Stimulated activated CD4-positive, alpha-beta T cell treated with anti-CD3 and anti-CD28 coated beads, Interleukin-4, amount 100 ng/mL, for 24 hours (primary cell): ENCODE measurements at places on chromosomes 16 and 17.

DNA sequence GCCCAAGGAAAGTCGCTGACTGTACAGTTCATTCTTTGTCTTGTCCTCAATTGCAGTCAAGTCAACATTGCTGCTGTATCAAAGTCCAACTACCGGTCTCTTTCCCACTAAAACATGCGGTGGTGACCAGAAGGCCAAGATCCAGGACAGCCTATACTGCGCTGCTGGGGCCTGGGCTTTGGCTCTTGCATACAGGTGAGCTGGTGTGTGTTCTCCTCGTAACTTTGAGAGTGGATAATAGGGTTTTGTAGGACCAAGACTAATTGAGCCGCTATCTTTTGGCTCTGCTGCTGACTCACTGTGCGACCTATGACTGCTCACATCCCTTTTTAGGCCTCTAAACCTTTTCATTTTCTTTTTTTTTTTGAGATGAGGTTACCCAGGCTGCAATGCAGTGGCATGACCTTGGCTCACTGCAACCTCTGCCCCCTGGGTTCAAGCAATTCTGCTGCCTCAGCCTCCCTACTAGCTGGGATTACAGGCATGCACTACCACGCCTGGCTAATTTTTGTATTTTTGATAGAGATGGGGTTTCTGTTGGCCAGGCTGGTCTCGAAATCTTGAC lies 38.7 kb downstream of the PHKB start:
- no peak for DNase-seq

GRCh38 chr16:3065069-3065741 lies at the start of gene IL32:
Gene IL32, plus strand, starts transcription at chr16:3065640. Its CDS starts 172 bp downstream, at chr16:3065812.
- DNase-seq, result peak; percentile 77

GRCh38 chr17:30554839-30555751 lies 77.9 kb downstream of the GOSR1 start:
- no peak for DNase-seq

- no peak for DNase-seq
Observed at GRCh38 chr16:22291860-22292318, 5.3 kb upstream of the POLR3E start.

DNA sequence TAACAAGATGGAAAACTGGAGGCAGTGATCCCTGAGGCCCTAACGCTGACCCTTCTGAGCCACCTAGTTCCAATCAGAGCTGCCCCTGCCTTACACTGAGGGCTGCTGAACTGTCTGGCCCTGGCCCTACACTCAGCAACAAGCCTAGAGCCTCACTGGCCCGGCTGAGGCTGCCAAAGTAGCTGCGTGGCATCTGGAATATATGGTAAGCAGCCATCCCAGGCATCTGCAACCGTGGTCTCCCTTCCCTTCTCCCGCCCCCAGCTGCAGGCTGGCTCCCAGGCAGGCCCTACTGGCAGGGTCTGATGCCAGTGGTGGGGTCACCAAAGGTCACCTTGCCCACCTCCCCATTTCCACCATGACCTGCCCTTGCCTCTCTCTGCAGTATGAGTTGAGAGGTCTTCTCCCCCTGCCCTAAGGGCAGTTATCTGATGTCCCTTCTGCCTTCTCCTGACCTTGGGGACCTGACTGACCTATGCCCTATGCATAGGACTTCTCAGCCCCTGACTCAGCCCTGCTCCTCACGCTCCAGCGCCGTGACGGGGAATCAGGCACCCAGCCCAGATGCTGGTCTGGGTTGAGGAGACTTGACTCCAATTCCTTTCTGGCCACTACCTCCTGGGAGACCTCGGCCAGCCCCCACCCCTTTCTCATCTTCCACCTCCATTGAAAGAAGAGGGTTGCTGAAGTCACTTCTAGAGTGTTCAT lies 45.3 kb downstream of the CPNE2 start:
- no peak for DNase-seq

- peak; percentile 49 for DNase-seq
Observed at GRCh38 chr17:44198721-44199552, 747 bp downstream of the ATXN7L3 start.

DNA sequence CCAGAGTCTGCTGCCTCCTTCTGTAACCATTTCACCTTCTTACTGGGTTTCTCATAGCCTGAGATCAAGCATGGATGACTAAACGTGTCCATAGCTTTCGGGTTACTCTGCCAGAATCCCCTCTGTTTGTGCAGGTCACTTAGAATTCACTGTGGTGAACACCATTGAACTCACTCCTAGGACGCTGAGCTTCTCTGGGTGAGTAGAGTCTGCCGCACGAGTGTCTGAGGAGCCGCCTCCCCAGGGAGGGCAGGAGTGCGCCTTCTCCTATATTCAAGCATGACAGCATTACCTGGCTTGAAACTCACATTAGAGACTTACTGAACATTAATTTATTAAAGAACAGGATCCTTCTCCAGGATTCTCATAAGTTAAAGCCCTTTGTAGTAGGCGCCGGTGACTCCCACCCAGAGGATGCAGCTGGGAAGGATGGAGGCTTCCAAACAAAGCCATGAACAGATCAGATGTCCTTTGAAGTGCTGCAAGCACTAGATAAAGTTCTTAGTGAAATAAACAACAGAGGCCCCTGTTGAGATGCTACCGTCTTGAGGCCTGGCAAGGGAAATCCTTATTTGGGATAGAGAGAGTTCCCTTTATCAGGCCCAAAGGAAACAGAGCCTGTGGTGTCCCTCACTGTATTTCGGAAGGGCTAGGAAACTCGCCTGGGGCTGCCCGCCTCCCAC lies 144.6 kb upstream of the PLCG2 start:
- DNase-seq, result no peak

DNA sequence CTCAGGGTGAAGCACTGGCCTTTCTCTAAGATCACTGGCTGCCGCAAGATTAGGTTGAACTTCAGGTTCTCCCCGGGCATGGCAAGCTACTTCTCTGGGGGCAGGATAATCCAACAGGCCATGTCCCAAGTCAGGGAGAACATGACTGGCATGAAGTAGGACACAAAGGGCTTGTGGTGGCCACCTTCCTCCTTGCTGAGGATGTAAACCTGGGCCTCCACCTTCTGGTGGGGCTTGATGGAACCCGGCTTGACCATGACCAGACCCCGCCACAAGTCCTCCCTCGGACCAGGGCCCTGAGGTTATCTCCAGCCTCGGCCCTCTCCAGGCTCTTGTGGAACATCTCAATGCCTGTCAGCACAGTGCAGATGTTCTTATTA lies 211.1 kb upstream of the WSB1 start:
- DNase-seq, result no peak

GRCh38 chr16:70454222-70455034 lies at the start of gene FCSK:
Gene FCSK, plus strand, starts transcription at chr16:70454595. Its CDS starts 8,596 bp downstream, at chr16:70463191.
- peak; percentile 63 for DNase-seq

DNA sequence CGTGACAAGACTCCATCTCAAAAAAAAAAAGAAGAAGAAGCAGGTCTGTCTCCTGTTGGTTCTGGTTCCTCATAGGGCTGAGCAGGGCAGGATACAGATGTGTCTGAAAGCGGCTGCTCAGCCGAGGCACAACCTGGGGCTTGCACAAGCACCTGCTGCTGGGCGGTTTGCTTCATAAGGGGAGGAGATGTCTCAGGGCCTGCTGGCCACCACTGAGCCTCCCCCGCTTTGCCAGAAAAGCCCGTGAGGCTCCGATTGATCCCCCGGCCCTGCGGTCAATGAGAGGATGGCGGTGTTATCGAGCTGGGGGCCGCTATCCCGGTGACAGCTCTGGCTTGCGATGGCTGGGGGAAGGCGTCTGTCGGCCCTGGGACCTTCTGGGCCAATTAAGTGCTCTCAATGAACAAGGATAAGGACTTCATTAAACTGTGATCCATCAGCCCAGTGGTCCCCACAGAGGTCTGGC lies 162.0 kb downstream of the SDK2 start:
- no peak for DNase-seq
